ENCODE measurements at places on chromosomes 6 and 20. TPM values are rescaled to one million over a fixed set of nuclear protein-coding genes. Genes with fewer than 3 reads are reported as not detected.

- no peak for DNase-seq
Observed at GRCh38 chr6:16336911-16337294, 98.5 kb downstream of the GMPR start.

GRCh38 chr6:125434760-125435159, 133.0 kb upstream of the HDDC2 start:
- no peak for DNase-seq

DNA sequence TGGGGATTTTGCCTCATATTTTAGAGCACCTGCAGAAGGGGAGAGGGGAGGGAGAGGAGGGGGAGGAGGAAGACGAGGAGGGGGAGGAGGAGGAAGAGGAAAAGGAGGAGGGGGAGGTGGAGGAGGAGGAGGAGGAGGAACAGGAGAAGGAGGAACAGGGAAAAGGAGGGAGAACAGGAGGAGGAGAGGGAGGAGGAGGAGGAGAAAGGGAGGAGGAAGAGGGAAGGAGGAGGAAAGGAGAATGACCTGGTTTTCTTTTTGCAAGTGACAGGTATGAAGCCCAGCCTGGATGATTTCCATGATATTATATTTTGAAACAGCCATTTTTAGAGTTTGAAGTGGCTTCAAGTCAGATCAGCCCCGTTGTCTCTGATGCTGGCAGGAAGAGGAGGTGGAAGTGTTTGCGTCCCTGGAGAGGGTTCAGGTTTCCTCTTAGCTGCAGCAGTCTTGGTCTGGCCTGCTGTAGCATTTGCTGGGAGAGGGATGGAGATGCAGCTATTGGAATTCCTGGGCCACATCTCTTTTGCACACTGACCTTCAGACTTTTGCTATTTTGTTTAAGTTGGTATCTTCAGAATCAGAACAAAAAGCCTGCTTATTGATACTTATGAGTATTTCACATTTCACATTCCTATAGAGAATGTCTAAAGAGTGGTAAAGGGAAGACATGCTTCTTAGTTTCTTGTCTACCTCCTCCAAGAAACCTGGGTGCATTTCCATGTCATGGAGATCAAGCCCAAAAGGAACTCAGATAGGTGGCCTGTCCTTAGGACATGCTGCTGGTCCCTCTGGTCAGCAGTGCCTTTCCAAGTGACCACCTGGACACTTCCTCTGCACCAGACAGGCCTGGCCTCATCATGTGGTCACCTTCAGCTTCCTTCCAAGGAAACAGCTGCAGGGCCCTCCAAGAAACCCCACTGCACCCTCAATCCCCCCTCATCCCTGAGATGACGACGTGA, 54.3 kb upstream of the IYD start:
- no peak for DNase-seq

DNA sequence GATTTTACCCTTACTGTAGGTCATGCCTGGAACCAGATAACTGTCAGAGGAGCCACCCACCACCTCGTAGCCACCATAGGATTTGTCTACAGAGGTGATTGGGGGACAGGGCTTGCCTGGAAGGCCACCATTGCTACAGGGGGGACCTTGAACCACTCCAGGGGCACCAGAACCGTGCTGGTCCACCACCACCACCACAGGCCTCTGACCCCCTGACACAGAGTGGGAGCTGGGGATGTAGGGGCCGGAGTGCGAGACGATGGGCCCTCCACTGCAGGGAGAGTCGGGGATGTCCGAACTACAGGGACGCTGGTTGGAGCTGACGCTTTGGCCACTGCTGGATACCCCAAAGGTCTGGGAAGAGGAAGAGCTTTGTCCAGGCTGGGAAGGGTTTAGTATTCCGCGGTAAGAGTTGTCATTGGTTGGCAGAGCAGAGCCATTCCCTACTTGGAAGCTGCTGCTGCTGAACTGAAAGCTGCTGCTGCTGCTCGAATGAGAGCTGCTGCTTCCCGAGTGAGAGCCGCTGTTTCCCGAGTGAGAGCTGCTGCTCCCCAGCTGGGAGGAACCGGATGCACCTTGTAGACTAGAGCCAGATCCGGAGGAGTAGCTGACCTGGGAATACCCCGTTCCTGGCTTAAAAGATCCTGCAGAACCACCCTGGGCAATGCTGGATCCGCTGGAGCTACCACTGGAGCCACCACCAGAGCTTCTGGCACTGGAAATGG, 2.2 kb downstream of the PSORS1C1 start:
- no peak for DNase-seq

GRCh38 chr20:4873396-4873795, 127.9 kb downstream of the SLC23A2 start:
- no peak for DNase-seq

GRCh38 chr6:142857233-142857761, 87.7 kb downstream of the HIVEP2 start:
- DNase-seq = no peak

GRCh38 chr20:54106162-54106561, 35.8 kb upstream of the BCAS1 start:
- DNase-seq = no peak

ADGRF1 gene
- total RNA-seq = 0.27 TPM

RIN2 gene
- 6.5 TPM for total RNA-seq

MOXD1 gene
- under 0.01 TPM for total RNA-seq

Measured in hematopoietic multipotent progenitor cell (in vitro differentiated cells).